Psoas muscle (tissue), 8 donors: ENCODE measurements at places on chromosomes 13 and 19. TPM values are rescaled to one million over a fixed set of nuclear protein-coding genes. Genes with fewer than 3 reads are reported as not detected.

- no peak overlapping the region for H3K27ac ChIP-seq
- peak overlapping the region; percentile 61 for H3K4me3 ChIP-seq
- H3K36me3 ChIP-seq = no peaks in the 10 kb centered on the region
- no peak for DNase-seq
- peaks cover 68% of the 10 kb centered on the region for H3K27me3 ChIP-seq
Measured at GRCh38 chr13:27920677-27921420, 1.0 kb downstream of the PDX1 start.

GRCh38 chr13:98522371-98522770, 54.5 kb downstream of the STK24 start:
- H3K36me3 ChIP-seq = no peaks in the 10 kb centered on the region
- no peak overlapping the region for H3K27ac ChIP-seq
- H3K4me3 ChIP-seq = no peak overlapping the region
- no peak for DNase-seq
- H3K4me1 ChIP-seq = peaks cover 60% of the 10 kb centered on the region

DNA sequence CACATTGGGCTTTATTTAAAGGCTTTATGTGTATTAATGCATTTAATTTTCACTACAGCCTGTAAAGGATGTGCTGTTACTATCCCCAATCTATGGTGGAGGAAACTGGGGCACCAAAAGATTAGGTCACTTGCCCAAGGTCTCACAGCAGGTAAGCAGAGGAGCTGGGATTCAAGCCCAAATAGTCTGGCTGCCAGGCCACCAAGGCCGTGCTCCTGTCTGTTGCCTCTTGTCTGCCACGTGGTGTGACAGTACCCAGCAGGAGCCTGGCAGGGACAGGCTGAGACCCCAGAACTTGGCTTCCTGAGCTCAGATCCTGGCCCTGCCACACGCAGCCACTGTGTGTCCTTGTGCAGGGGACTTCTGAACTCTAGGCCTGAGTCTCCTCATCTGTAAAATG, 4.5 kb downstream of the NTN5 start:
- no peak overlapping the region for H3K4me3 ChIP-seq
- no peak overlapping the region for H3K27ac ChIP-seq
- no peaks in the 10 kb centered on the region for H3K36me3 ChIP-seq
- no peaks in the 10 kb centered on the region for H3K27me3 ChIP-seq
- no peaks in the 10 kb centered on the region for H3K4me1 ChIP-seq
- DNase-seq = no peak

DNA sequence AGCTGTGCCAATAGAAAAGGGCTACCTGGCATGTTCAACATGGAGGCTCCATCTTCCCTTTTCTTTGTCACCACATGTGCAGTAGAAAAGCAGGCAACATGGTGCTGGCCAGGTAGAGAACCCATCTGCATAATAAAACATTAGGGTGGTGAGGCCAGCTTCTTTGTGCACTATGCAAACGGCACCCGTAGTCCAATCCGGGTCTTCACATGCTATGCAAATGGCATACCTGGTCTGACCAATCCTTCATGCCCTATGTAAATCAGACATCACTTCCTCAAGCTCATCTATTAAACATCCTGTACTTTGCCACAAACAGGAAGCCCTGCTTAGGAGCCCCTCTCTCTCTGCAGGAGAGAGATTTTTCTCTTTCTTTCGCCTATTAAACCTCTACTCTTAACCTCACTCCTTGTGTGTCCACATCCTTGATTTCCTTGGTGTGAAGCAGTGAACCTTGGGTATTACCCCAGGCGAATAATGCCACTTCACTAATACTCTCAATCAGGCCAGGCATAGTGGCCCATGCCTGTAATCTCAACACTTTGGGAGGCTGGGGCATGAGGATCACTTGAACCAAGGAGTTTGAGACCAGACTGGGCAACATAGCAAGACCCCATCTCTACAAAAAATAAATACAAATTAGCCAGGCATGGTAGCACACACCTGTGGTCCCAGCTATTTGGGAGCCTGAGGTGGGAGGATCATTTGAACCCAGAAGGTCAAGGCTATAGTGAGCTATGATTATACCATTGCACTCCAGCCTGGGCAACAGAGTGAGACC, 111.3 kb upstream of the MRI1 start:
- no peaks in the 10 kb centered on the region for H3K36me3 ChIP-seq
- no peak overlapping the region for H3K4me3 ChIP-seq
- H3K27ac ChIP-seq = no peak overlapping the region
- no peaks in the 10 kb centered on the region for H3K27me3 ChIP-seq
- DNase-seq = no peak

- no peaks in the 10 kb centered on the region for H3K4me1 ChIP-seq
- DNase-seq = no peak
- no peaks in the 10 kb centered on the region for H3K36me3 ChIP-seq
- no peak overlapping the region for H3K27ac ChIP-seq
- no peaks in the 10 kb centered on the region for H3K27me3 ChIP-seq
Measured at GRCh38 chr13:47121092-47121763, 224.4 kb upstream of the HTR2A start.

DNA sequence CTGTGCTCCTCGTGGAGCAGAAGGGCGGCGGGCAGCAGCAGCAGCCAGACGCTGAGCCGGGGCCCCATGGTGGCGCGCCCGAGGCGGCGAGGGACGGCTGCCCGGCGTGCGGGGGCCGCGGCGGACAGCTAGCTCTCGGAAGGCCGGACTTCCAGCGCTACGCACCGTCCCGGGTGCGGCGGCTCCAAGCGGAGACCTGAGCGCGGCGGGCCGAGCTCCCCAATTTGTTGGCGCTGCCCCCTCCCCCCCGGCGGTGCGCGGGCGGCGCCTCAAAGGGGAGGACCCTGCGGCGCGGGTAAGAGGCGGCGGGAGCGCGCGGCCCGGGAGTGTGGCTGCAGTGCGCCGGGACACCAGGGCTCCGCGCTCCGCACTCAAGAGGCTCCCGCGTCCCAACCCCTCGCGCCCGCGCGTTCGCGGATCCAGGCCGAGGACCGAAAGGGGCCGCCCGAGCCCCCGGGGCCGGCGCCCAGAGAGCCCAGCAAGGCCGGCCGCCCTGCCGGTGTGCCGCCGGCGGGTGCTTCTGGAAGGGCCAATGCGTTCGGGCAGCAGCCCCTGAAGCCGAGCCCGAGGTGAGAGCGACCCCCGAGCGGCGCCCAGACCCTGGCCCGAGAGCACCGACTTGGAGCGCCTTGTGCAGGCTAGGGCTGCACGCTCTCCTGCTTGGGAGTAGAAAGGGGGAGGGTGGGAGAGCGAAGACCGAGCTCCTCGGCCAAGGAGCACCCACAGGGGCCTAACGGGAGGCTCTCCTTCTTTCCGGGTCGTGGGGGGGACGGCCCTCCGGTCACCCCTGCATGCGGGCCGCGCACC, at the start of the genes COL4A1 and COL4A2:
COL4A1 (minus strand) TSS at position 198 of the 807 bp plus-strand sequence; CDS start at position 68, 130 bp downstream.
COL4A2 (plus strand) TSS at position 325 of the 807 bp plus-strand sequence. CDS start 620 bp downstream, outside the sequence.
- DNase-seq = peak; percentile 83
- H3K27me3 ChIP-seq = no peaks in the 10 kb centered on the region
- H3K4me1 ChIP-seq = peaks cover 14% of the 10 kb centered on the region
- H3K27ac ChIP-seq = peak within 1 kb of the TSS; percentile 84
- peak within 1 kb of the TSS; percentile 77 for H3K4me3 ChIP-seq

GRCh38 chr13:113060557-113061270, 44.9 kb upstream of the F7 start:
- H3K27me3 ChIP-seq = peaks cover 3% of the 10 kb centered on the region
- H3K4me3 ChIP-seq = no peak overlapping the region
- H3K4me1 ChIP-seq = no peaks in the 10 kb centered on the region
- H3K36me3 ChIP-seq = no peaks in the 10 kb centered on the region
- no peak for DNase-seq

DNA sequence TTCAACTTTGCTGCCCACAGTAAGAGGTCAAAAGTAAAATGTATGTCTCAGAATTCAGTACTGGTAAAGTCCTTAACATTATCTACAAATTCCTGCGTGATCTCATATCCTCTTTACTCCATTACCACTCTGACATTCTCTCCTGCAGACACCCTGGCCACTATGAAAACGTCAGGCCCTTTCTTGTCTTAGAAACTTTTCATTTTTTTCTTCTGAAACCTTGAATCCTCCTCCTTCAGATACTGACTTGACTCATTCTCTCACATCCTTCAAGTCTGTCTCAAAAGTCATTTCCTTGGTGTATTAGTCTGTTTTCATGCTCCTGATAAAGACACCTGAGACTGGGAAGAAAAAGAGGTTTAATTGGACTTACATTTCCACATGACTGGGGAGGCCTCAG, 262.3 kb downstream of the POU4F1 start:
- H3K4me1 ChIP-seq = no peaks in the 10 kb centered on the region
- H3K4me3 ChIP-seq = no peak overlapping the region
- H3K27ac ChIP-seq = no peak overlapping the region
- H3K27me3 ChIP-seq = no peaks in the 10 kb centered on the region

DNA sequence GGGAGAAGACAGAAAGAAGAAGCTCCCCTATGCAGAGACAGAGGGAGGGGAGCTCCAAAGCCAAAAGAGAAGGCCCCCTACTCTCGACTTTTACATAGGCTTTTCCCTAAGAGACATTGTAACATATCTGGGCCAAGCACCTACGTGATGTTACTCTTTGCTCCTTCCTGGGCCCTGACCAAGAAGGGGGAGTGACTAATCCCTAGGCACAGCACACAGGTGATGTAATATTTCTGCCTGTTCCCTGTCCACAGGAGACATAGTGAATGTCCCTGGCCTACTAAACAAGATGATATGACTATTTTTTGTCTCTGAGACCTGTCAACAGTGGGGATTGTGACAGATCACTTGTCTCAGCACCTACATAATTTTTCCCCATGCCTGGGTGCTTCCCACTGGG, 15.9 kb upstream of the ZNF254 start:
- no peaks in the 10 kb centered on the region for H3K4me1 ChIP-seq
- H3K27me3 ChIP-seq = no peaks in the 10 kb centered on the region
- H3K4me3 ChIP-seq = no peak overlapping the region
- no peaks in the 10 kb centered on the region for H3K36me3 ChIP-seq
- no peak overlapping the region for H3K27ac ChIP-seq
- no peak for DNase-seq

DNA sequence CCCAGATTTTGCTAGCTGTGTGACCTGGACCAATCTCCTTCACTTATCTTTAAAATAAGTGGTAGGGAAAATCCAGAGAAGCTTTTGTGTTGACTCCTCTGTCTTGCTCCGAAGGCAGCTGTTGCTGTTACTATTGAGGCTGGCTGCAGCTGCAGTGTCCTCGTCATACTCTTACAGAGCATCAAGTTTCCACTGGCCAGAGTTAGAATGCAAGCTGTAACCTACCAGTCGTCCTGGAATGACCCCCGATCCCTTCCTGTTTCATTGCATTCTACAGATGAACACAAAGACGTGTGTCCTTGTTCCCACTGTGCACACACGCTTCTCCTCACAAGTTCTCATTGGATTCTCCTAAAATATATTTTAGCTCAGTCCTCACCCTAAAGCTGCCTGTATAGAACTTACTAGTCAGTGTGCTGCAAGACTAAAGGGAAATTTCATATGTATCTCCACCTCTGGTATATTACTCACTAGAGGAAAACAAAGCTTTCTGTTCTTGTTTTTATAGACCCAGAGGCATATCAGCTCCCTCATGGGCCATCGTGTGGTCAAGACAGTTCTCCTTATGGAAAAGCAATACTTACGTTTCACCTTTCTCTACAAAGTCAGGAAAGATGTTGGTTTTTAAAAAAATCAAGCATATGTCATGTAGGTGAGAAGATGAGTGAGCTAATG, 589.8 kb downstream of the LMO7 start:
- DNase-seq = peak; percentile 35
- H3K4me3 ChIP-seq = no peak overlapping the region
- no peaks in the 10 kb centered on the region for H3K36me3 ChIP-seq

GRCh38 chr13:76330761-76331160, 555.4 kb downstream of the KCTD12 start:
- DNase-seq = no peak
- H3K4me3 ChIP-seq = no peak overlapping the region
- H3K27ac ChIP-seq = no peak overlapping the region
- no peaks in the 10 kb centered on the region for H3K4me1 ChIP-seq

The LYPD3 gene
- total RNA-seq = not detected

The DNAJC15 gene
- total RNA-seq = 13.6 TPM
